ENCODE measurements at places on chromosomes 4 and X. TPM values are rescaled to one million over a fixed set of nuclear protein-coding genes. Genes with fewer than 3 reads are reported as not detected.

C4orf51 gene
- polyA plus RNA-seq = not detected

FRG2 gene
- polyA plus RNA-seq = not detected

VCX2 gene
- not detected for polyA plus RNA-seq

MTNR1A gene
- polyA plus RNA-seq = not detected

PLXNB3 gene
- polyA plus RNA-seq = 3.6 TPM

- DNase-seq = no peak
Observed at GRCh38 chrX:68665502-68665901, 18.0 kb downstream of the STARD8 start.
